ENCODE measurements at places on chromosomes 5 and 9.

- no peak for DNase-seq
These were observed 444.6 kb upstream of the MEF2C start for GRCh38 chr5:89327608-89328007.

DNA sequence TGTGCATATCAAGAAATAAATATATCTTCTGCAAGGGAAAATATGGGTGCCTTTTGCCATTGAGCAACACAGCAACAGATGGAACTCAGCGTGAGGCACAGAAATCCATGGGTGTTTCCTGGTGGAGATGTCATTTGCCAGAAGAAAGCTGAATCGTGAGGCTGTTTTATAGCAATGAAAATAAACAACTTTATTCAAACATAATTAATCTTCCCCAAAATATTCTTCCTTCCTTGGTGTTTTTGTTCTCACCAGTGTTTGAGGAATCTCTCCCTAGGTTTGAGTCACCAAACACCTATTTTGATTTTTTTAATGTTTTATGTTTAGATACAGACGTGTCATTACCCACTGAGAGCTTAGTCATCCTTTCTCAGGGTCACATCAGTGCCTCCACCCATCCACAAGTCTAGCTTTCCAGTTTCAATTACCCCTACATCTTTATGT, 65.8 kb upstream of the PAPPA start:
- peak; percentile 2 for DNase-seq

DNA sequence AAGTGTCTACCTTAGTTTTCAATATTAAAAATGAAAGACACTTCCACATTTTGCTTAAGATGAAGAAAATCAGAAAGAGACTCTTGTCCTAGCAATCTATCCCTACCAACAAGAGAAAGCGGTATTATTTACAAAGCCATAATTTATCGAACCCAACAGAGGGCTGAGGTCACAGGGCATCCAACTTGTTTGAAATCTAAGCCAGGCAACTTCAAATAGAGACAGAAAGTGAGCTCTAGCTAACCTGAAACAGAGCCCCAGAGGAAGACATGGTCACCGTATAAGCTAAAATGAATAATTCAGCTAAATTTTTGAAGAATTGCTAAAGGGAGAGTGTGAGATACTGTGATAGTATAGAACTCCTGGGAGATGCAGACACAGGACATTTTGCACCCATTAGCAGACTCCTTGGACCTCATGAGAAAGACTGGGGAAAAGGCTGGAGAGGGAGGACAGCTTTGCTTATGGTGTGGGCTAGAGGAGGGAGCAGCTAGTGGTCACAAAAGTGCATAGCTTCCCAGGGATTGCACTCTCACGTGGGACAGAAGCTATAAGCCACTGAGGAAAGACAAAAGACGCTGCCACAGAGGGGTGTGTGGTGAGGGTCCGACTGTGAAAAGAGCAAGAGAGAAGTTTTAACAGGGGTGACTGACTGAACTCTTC, 624.2 kb upstream of the GRIN3A start:
- no peak for DNase-seq

DNA sequence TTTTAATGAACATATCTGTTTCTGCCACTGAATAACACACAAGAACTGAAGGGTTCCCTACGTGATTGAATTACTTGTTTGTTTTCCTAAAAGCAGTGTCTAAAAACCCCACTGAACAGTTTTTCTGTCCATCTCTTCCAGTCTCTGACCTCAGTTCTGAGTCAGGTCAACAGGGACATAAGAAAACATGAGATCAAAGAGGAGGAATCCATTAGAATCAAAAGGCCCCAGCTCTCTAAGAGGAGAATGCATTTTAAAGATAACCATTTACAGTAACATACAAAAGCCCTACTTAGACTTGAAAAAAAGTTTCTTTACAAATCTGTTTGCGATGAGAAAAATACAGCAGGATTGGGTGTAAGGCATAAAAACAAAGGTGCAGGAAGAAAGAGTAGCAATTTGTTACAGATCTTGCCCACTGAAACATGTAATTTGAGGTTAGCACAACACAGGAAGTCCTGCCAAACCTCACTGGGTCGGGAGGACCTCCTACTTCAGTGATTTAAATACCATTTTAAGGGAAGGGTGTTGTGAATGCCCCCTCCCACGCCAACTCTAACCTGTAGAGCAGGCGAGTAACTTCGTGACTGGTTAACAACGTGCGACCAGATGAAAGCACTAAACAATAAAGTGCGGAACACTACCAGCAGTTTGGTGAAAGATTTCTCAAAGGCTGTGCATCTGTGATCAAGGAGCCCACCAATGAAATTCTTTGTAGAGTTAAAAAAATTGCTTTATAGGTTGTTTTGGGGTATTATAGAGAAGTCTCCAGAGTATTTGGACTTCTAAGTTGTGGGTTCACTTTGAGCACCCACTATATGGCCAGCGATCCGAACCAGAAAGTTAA, 1.3 kb downstream of the QSOX2 start:
- DNase-seq, result no peak

DNA sequence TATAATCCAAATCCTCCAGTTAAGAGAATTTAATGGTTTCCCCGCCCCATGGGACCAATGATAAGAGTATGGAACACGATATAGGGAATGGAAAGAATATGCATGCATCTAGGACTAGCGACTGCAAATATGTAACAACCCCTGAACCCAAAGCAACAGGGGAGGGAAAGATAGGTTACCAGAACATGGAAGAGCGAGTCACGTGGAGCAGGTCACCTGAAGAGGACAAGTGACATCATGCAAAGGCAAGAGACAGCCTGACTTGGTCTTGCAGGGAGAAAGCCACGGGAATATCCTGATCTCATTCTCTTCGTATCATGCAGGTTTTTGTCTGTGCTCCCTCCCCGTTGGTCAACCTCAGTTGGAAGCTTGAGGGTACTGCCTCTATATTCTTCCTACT, 4.7 kb upstream of the UHRF2 start:
- DNase-seq, result no peak

GRCh38 chr9:85167146-85167545, 497.6 kb downstream of the NTRK2 start:
- DNase-seq, result no peak

GRCh38 chr5:139246394-139246793, 47.1 kb upstream of the MATR3 start:
- no peak for DNase-seq

DNA sequence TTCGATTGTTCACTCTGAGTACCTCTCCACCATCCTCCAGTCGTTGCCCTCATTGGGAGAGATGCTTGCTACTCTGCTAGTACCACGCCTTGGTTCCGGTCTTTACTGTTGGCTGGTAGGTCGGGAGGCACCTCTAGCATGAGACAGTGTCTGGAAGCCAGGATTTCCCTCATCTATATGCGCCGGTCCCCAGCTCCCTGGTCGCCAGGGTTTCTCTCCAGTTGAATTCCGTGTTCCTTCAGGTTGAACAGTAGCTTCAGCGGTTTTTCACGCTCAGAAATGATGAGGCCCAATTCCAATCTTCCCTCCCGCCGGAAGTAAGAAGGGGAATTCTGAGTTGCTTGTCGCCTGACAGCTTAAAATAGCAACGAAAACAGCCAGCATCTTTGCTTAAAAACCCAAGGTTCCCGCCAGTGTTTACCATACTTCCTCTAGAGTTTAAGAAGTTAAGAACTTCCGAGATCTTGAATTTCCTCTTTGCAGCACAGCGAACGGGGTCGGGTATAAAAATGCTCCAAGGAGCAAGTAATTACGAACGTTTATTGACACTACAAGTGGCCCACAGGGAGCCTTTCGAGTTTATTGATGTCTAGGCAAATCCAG, 1.3 kb upstream of the ST8SIA4 start:
- no peak for DNase-seq

Data from NCI-H1694 (cell line).